ENCODE measurements at places on chromosomes 12 and 14.

DNA sequence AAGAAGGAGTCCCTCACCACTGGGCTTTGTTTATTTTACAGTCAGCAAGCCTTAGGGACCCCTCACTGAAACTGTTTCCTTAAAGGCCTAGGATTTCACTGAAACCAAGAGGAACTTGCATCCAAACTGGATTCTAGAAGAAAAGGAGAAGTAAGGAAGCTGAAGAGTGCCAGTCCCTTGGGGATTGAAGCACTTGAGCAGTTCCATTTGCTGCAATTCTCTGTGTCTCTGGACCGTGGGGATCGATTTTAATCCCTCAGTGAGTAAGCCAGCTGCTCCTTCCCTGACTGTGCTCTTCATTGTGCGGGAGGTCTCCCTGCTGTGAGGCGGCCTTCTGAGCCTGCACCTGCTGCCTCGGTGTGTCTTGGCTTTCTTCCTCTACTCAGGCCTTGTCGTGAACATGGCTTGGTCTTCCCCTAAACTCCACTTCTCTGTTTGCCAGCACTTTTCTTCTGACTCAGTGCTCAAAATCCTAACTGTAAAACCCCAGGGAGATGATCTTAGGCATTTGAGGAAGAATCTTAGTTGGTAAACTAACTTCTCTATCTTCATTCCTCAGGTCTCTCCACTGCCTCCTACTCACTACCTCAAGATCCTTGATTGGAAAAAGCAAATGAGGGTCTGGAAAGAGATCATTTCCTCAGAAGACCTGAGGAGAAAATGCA is 132.6 kb downstream of the SLC38A6 start:
- no peak for DNase-seq

DNA sequence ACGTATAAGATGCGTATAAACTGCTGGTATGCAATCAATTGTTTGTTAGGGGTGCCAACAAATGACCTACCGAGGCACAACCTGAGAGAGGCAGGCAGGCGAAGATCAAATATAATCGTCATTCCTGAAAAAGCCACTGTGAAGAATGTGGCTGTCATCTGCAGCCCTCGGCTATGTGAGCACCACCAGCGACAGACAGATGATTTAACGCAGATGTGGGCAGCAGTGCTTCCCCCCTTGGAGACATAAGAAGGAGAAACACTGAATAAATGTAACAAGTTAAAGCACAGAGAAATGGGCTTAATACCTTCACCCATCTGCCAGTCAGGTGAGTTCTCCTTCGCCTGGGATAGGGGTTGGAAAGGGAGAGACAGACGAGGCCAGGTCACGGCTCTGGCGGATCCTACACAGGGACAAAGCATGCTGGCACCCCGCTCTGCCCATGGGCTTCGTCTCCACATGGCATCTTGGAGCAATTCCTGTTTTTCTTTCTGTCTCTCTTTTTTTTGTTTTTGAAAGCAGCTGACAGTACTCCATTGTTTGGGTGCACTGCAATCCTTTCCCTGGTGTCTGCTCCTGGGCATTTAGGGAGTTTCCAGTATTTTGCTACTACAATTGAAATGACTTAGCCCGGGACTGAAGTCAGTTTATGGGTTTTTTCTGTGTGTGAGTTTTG is 28.1 kb downstream of the TNFAIP2 start:
- DNase-seq: no peak

DNA sequence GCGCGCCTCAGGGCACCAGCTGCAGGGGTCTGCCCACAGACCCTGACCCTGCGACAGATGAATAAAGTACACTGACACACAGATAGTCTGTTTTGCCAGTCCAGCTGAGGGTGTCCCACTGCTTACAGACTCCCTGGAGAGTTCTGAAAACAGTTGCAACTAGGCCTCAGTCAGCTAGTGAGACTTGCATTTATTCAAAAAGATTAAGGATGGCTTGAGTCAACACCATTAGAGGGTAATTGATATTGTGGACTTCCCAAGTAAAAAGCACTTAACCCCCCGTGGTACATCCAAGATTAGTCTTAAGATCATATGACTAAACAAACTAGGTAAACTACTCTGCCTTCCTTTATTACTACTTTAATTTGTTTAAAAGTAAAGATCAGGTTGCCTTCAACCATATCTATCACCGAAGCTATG is 11.1 kb upstream of the PSEN1 start:
- DNase-seq: no peak

- no peak for DNase-seq
Observed at GRCh38 chr12:1325666-1326065, 268.7 kb downstream of the FBXL14 start.

DNA sequence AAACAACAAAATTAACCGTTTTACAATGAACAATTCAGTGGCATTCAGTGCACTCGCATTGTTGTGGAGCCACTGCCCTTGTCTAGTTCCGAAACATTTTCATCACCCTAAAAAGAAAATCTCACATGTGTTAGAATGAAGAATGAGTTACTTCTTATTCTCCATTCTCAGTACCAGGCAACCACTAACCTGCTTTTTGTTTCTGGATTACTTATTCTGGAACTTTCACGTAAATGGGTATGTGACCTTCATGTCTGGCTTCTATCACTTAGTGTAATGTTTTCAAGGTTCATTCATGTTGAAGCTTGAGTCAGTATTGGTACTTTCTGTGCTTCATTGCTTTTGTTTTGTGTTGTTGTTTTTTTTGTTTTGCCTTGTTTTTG is 15.6 kb downstream of the RCOR1 start:
- no peak for DNase-seq

GRCh38 chr12:104374806-104375205 is 71.3 kb downstream of the EID3 start:
- no peak for DNase-seq

DNA sequence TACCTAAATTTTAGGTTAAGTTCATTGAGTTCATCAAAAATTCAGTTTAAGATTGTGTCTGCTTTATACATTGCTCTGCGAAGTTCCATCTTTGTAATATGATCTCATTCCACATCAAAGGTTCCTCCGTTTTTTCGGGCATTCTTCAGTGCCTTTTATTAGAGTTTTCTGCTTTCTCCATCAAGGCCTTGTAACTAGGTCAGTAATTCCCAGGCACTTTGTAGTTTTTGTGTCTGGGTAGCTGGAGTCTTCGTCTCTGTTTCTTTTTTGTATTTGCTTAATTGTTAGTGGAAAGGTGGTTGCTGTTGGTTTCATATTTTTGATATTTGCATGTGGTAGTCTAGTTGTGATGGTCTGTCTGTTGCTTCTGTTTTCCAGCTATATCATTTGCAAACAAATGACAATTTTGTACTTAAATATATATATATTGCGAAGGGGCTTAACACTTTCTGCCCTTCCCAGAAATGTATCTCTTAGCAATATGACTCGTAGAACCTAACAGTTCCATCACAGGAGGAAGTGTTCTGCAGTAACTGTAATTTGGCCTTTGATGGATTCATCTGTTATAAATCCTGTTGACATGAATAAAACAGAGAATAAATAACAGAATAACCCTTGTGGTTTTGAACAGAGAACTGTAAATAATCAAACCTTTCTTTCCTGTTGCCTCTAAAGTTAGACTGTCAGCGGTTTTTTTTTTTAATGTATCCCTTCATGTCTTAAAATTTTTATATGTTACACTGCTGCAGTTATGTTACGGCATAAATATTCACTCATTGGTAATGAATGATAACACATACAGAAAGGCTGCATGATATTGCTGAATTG is 88.4 kb upstream of the DYNC1H1 start:
- no peak for DNase-seq

DNA sequence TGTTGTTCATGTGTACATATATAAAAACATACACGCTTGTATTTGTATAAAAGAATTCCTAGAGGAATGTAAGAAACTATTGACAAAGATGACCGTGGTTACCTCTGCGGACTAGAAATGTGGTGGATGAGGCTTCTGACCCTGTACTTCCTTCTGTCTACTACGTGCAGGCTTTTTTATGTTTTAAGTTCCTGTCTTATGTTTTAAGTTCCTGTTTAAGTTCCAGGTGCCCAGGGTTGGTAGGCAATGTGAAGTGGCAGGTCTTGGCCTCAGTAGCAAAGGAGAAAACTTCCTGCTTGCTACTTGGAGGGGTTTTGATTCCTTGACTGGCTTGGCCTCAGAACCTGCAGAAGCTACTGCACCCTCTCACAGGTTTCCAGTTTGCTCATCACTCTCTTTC is 11.6 kb downstream of the POMT2 start:
- no peak for DNase-seq
